ENCODE measurements at places on chromosomes 7 and 10.

DNA sequence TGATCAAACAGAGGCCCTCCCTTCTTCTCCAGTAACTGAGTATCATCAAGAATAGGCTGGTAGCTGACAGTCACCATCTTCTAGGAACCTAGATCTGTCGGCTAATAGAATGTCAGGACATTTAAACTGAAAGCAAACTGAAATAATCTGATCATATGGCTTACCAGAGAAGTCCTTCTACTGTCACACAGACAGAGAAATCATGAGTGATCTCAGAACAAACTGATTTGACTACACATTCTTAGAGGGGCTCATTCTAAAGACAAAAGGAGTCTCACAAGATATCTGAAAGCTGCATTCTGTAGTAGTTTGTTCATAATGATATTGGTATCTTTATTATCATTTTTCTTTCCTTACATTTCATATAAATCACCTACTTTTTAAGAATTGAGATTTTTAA is 130.9 kb upstream of the ADCY1 start:
- no peak for DNase-seq

- no peak for DNase-seq
These were observed 944 bp downstream of the PCOLCE start for GRCh38 chr7:100602889-100603725.

- DNase-seq = no peak
These were observed 349.5 kb downstream of the SEMA3D start for GRCh38 chr7:84837405-84837804.

GRCh38 chr7:40916813-40917212 is 782.0 kb downstream of the SUGCT start:
- no peak for DNase-seq

GRCh38 chr10:31792745-31793144 is 135.9 kb downstream of the ARHGAP12 start:
- DNase-seq = no peak
